Activated naive CD4-positive, alpha-beta T cell treated with anti-CD3 and anti-CD28 coated beads, Interleukin-2, amount 50 U/mL, for 16 hours (primary cell): ENCODE measurements at places on chromosomes 12 and 14.

DNA sequence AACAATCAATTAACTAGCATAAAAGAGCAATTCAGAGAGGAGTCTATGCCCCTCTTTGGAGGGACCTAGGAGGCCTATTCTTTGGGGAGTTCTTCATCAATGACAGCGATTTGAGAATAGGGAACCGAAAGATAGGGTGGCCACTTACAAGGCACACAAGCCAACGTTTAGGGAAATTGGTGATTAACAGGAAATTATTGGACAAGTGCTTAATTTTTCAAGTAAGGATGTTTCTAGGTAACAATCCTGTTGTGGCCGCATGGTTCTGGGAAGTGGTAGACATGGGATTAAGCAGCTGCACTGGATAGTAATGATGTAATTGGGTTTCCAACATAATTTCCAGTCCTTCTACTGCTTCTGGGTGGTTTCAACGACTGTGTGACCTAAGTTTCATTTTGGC, 83.2 kb downstream of the HMGA2 start:
- no peak for DNase-seq

GRCh38 chr12:91333966-91334365, 151.3 kb upstream of the DCN start:
- no peak for DNase-seq

- DNase-seq = no peak
These were observed 218.6 kb upstream of the ATP2B1 start for GRCh38 chr12:89927226-89927698.

GRCh38 chr12:32497864-32498263, 98.5 kb downstream of the FGD4 start:
- no peak for DNase-seq

DNA sequence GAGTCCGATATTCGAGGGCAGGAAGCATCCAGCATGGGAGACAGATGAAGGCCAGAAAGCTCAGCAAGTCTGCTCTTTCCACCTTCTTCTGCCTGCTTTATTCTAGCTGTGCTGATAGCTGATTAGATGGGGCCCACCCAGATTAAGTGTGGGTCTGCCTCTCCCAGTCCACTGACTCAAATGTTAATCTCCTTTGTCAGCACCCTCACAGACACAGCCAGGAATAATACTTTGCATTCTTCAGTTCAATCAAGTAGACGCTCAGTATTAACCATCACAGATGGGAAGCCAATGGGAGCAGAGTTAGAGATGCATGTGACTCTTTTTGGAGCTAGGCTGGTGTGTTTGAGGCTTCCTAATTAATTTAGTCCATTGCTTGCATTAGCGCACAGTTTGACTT, 17.0 kb downstream of the C12orf75 start:
- DNase-seq = no peak

DNA sequence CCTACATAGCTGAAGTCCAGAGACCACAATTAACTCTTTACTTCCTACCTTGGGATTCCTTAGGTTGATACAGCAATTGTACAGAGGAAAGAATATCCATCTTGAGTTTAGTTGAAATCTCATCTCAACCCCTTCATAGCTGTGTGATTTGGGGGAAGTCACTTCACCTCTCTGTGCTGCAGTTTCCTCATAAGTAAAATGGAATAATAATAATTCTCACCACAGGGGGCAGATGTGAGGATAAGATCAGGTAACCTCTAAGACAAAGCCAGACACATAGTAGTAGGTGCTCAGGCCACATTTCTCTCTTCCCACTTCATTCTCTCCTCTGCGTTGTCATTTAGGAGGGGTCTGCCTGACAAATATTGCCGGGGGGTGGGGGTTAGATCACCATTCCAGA, 6.7 kb downstream of the FOXN4 start:
- DNase-seq = no peak

DNA sequence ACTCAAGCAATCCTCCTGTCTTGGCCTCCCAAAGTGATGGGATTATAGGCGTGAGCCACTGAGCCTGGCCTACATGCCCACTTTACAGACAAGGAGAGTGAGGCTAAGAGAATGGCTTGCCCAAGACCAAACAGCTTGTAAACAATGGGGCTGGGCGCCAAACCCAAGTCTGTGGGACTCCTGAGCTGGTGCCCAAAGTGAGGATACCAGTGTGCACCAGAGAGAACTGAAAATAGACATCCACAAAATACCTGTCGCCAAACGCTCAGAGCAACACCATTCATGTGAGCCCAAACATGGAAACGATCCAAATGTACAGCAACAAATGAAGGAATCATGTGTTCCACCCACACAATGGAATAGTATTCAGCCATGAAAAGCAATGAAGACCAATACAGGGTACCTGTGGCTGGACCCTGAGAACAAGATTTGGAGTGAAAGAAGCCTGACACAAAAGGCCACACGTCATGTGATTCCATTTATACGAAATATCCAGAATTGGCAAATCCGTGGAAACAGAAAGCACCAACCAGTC, 38.2 kb downstream of the CCNK start:
- peak; percentile 3 for DNase-seq

GRCh38 chr12:122547330-122547729, 20.3 kb downstream of the KNTC1 start:
- DNase-seq = no peak

DNA sequence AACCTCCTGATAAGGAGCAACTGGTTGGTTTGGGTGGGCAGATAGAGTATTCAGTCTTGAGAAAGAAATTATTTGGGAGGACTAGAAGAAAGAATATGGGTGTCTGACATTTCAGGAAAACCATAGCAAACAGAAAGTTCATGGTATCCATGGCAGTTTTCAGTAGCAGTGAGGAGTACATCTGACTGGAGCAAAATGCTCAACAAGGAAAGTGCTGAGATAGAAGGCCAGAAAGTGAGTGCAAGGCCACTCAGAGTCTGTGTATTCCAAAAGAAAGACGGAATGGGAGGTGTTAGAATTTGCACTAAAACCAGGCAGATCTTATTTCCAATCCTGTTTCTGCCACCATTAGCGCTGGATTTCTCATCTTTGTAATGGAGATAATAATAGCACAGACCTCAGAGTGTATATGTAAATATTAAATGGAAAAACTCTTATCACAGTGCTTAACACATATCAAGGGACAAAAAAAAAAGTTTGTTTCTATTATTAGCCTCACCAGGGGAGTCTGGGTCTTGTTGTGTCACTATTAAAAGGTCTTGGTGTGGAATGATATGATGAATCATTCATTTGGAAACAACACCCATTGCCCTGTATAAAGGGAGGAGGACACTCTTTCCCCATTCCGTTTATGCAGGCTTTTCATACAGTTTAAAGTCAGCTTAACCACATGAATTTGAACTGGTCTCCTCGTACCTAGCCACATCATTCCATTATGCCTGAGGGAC, 349.8 kb downstream of the IPO8 start:
- no peak for DNase-seq

DNA sequence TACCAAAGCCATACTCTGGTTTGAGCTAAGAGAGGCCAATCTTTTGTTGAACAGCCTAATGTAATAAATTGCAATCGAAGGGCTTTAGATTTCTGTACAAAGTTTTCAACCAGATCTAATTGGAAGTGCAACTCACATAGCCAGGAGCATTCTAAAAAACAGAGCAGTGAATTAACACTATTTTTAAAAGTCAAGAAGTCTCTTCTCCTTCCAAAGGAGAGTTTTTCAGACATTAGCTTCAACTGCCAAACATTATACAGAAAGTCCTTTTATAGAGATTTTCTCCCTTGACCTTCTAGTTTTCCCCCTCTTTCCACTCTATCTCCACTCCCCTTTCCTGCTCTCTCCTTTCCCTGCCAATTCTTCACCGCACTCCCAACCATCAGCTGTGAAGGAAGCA, 259.6 kb downstream of the NOVA1 start:
- no peak for DNase-seq

DNA sequence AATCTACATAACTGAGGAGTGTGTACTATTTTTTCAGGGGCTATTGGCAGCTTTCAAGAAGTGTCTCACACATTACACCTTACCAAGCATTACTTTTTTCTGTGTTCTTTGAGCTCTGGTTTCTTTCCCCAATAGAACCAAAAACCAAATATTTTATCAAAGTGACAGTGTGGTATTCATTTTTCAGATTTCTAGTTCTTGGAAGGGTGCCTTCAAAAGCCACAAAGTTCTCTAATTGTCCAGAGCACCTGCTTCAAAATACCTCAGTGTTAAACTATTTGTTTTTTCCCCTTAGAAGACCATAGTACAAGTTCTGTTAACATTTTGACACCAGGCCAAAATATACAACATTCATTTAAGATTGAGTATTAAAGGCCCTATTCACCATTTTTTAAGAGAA, 515.7 kb downstream of the ETNK1 start:
- DNase-seq = no peak

GRCh38 chr12:113468365-113469223, 3.1 kb downstream of the LHX5 start:
- no peak for DNase-seq
